ENCODE measurements at places on chromosomes 12 and 14. TPM values are rescaled to one million over a fixed set of nuclear protein-coding genes. Genes with fewer than 3 reads are reported as not detected.

DNA sequence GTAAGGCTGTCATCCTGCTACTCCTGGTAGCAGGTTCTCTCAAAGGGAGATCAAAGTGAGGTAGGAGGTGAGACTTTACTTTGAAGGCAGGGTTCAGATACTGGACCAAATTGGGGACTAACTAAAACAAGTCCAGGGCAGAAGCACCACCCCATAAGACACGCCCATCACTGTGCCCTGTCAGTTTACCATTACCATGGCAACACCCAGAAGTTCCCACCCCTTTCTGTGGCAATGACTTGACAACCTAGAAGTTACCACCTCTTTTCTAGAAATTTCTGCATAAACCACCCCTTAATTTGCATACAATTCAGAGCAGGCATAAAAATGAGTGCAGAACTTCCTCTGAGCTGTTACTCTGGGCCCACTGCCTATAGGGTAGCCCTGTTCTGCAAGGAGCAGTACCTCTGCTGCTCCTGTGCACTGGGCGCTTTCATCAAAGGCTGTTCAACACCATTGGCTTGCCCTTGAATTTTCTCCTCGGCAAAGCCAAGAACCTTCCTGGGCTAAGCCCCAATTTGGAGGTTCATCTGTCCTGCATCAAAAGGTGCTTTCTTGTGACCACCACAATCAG, 64.8 kb upstream of the MAX start:
- DNase-seq: no peak

The LMNTD1 gene
- total RNA-seq: not detected

The RNASE4 gene
- total RNA-seq: 37.4 TPM

DNA sequence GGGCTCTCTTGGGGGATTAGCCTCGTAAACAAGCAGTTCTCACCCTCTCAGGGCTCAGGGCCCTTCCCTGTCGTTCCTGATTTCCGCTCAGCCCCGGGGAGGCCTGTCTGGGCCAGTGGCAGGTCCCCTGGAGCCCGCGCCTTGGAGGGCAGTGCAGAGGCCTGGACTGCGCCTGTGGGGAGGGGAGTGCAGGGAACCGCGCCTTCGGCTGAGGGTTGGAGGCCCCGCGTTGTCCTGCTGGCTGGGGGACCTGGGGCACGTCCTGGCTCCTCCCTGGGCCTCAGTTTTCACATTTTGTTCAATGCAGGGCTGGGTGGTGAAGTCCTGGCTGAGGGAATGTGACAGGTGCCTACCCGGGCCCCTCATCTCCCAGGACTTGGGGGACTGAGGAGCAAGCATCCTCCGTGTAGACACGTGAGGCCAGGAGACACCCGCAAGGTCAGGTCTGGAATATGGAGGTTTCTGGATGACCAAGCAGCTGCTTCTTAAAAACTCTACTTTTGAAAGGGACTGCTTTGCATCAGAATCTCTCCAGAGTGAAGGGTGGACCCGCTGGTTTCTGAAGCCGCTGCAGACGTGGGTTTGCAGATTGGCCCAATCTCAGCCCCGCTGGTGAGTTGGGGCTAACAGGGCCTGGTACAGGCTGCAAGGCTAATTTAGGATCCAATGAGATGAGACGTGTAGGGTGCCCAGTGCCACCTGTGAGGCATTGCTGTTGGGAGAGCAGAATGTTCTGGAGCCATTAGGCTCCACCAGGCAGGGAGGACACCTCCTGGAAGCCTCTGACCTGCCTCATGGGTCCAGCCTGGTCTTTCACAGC, 80.2 kb downstream of the KIF26A start:
- DNase-seq: no peak

The PLEKHD1 gene
- total RNA-seq: 0.26 TPM

The TAS2R7 gene
- total RNA-seq: not detected

DNA sequence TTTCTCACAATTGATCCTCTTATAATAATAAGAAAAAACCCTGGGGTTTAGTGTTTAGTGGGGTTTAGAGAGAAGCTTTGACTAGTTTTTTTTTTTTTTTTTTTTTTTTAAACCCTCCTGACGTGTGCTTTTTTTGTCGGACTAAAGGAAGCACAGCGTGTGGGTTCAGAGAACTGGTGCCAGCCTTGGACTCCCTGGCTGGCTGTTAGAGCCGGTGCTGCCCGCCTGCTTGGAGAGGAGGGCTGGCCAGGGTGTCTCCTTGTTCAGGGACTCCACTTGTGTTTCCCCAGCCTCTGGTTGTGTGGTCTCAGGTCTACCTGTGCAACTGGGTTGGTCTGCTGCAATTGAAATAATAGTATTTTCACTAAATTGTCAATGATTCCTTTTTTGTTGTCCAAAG, 54.1 kb upstream of the ASPG start:
- DNase-seq: no peak

DNA sequence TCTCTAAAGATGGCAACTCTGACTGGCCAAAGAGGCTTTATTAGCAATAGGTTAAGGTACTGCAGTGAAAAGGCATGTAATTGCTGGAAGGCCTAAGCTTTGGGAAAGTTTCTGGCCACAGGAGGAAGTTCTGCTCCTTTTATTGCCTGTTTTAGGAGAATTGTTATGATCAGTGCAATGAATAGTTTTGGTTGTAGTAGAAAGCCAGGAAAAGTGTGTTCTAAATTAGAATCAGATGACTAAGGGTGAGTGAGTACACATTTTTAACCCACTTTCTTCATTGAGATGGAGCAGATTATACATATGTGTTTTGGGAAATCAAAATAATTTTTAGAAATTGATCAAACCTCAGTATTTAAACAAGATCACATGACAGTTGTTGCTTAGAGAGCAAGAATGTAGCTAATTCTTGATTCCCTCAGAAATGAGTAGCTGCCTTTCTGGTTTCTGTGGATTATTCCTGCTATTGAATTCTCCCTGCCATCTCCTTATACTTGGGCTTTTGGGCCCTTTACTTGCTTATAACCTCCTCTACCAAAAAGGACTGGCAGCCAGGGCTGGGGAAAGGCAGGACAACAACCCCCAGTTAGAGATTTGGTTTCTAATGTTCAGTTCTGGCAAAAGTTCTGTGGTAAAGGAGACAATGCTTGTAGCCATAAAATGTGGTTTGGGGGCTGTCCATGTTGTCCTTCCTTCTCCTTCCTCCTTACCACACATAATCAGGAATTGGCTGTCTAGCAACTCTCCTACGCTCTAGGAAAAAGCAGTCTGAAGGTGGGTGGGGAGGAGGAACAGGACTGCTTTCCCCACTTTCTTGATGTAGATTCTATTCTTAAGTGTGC, 217.1 kb downstream of the SLC38A4 start:
- DNase-seq: no peak

GRCh38 chr12:15427913-15428312, 105.6 kb downstream of the PTPRO start:
- no peak for DNase-seq

- no peak for DNase-seq
These were observed 9.6 kb downstream of the PRKAG1 start for GRCh38 chr12:49008943-49009342.

DNA sequence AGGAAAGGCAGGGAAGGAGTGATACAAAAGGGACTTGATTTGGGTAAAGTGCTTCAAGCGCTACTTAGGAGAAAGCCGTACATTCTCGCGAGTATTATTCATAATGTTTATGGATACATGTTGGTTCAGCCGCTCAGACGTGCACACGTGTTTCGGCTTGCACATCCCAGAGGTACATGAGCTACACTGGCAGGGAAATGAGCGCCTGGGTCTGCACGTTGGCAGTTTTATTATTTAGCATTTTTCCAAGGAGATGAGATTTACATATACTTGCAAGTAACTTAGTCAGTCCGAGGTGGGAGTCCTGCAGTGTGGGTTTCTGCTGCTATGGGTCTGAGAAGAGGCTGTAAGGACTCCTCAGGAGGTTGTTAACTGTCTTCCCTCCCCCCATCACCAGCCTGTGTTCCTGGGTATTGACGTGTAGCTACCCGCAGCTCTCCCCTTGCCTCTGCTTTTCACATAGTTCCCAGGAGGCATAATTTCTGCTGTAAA, 1.5 kb downstream of the PRKCH start:
- no peak for DNase-seq

The AQP2 gene
- not detected for total RNA-seq

The SLC2A3 gene
- 178 TPM for total RNA-seq
